ENCODE measurements at places on chromosomes 1 and 21. TPM values are rescaled to one million over a fixed set of nuclear protein-coding genes. Genes with fewer than 3 reads are reported as not detected.

DNAJC8 gene
- total RNA-seq, result 52.7 TPM

DNA sequence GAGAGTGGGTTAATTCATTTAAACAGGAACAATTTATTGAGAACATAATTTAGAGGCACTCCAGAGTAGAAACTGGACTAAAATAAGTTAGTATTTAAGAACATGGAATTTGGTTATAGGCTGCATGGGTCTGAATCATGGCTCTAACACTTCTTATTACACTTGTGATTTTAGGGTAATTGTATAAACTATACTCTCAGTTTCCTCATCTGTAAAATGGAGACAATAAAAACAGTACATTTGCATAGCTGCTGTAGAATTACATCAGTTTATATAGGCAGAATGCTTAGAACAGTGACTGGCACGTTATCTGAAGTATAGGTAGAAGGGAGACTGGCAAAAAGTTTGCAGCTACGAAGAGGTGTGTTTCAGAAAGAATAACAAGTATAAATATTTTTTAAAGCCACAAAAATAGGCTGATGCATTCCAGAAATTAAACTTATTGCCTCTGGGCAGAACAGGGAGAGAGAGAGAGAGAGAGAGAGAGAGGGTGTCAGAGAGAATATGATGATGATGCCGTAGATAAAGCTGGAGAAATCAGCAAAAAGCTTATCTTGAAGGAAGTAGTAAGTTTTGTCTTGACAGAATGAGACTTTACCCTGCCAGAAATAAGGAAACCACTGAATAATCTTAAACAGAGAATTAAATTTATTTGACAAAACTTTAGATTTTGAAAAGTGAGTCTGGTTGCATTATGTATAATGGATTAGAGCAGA lies 8.1 kb upstream of the OR6K3 start:
- no peaks in the 10 kb centered on the region for H3K36me3 ChIP-seq
- H3K4me1 ChIP-seq, result no peaks in the 10 kb centered on the region
- no peaks in the 10 kb centered on the region for H3K27me3 ChIP-seq

PTPRC gene
- total RNA-seq, result 0.86 TPM

DNA sequence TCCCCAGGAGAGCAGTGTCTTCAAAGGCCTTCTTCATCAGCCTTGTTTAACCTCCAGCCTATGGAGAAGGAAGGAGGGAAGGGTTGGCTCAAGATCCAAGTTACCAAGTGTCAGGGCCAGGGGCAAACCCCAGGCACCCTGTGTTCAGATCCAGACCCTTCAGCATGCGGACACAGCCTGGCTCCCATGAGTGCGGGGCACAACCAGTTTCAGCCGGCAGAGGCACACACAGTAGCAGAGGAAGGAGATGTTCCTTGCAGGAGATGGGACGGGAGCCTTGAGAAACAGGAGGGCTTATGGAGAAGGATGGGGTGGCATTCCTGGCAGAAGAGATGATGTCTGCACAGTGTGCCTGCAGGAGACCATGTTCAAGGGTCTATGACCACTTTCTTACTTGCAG lies 161.7 kb upstream of the EDN2 start:
- H3K4me1 ChIP-seq, result peaks cover 19% of the 10 kb centered on the region
- no peaks in the 10 kb centered on the region for H3K27me3 ChIP-seq
- no peak for DNase-seq
- H3K4me3 ChIP-seq, result no peak overlapping the region
- H3K36me3 ChIP-seq, result no peaks in the 10 kb centered on the region

LCE6A gene
- not detected for total RNA-seq

KCNH1 gene
- 1.5 TPM for total RNA-seq

DNA sequence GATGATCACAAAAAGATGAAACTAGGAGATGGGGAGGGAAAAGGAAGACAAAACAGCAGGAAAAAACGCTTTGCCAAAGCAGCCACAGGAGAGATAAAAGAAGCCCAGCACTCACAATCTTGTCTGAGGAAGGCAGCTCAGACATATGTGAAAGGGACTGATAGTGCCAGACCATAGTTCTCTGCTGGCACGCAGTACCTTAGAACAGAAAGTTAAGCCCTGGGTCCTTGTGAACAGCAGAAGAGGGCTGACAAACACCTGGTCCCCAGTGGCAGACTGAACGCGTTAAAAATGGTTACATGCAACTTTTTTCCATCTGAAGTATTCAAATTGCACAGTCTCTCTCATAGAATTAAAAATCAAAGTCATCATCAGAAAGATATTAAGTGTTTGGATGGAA lies 433.2 kb upstream of the ADAMTS5 start:
- DNase-seq, result no peak
- no peaks in the 10 kb centered on the region for H3K4me1 ChIP-seq
- no peak overlapping the region for H3K4me3 ChIP-seq
- no peaks in the 10 kb centered on the region for H3K27me3 ChIP-seq
- H3K27ac ChIP-seq, result no peak overlapping the region

SLC22A15 gene
- 14.7 TPM for total RNA-seq

DNA sequence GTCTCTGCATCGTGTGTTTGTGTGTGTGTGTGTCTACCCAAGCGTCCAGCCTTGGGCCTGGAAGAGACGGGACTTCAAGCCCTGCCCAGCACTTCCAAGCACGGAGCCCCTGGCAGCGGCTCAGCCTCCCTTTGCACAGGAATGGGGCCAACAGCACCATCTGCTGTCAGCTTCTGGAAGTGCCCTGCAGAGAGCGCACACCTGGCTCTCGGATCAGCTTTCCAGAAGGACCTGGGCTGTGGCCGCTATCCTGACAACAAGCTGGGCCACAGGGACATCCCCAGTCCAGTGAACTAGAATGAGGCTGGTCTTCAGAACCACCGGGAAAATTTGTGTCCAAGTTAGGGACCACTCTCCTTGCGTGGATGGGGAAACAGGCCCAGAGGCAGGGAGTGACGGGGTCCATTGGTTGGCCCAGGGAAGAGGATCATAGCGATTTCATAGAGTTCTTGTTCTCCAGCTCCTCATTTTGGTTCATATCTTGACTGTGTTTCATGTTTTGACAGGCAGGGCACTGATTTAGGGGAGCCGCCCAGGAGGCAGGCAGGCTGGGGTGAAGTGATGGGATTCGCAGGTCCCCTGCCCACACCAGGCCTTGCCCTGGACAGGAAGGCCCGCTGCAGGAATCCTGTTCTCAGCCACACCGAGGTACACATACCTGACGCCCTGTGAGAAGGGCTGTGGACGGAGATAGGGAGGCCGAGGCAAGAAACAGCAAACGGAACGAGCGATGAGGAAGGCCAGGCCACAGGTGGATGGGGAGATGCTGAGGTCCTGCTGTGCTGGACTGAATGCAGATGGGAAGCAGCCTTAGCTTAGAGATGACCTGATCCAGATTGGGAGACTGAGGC lies 38.4 kb downstream of the TAS1R2 start:
- H3K27me3 ChIP-seq, result peaks cover 8% of the 10 kb centered on the region
- H3K27ac ChIP-seq, result no peak overlapping the region
- no peaks in the 10 kb centered on the region for H3K36me3 ChIP-seq
- peak; percentile 80 for DNase-seq

- H3K27me3 ChIP-seq, result no peaks in the 10 kb centered on the region
- peak; percentile 43 for DNase-seq
- peak overlapping the region; percentile 89 for H3K27ac ChIP-seq
- H3K4me1 ChIP-seq, result peaks cover 35% of the 10 kb centered on the region
Observed at GRCh38 chr21:41611966-41612606, 104.1 kb upstream of the TMPRSS2 start.

- DNase-seq, result peak; percentile 43
- H3K4me3 ChIP-seq, result no peak overlapping the region
- H3K4me1 ChIP-seq, result no peaks in the 10 kb centered on the region
- no peaks in the 10 kb centered on the region for H3K27me3 ChIP-seq
- H3K36me3 ChIP-seq, result no peaks in the 10 kb centered on the region
Observed at GRCh38 chr1:176949033-176949662, 215.4 kb downstream of the ASTN1 start.

DNA sequence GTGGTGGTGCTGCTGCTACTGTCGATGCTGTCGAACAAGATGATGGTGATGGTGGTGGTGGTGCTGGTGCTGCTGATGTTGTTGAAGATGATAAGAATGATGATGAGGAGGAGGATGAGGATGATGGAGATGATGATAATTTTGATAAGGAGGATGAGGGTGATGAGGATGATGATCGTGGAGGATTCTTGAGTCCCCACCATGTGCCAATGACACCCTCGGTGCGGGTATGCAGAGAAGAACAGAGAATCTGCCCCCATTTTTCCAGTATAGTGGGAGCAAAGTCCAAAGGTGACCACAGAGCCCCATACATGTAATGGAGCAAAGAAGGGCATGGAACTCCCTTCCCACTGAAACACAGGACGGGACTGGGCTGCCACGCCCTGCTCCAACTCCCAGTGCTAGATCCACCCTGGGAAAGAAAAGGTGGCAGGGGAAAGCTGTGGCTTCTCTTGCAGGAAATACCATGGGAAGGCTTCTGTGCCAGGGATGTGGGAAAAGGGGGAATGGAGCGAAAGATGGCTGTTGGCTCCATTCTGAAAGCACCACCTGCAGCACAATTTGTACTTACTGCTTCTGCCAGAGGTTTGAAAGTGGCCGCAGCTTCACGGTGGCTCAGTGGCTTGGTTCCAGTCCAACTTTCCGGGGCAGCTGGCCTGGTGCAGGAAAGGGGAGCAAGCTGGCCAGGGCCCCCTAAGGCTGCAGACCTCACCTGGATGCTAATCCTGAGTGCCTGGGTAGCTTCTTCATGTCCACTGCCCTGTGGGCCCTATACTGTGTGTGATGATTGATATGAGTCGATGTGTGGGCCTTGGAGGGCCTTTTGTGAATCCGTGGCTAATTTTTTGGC lies 387.2 kb upstream of the VAMP3 start:
- no peak overlapping the region for H3K27ac ChIP-seq
- H3K27me3 ChIP-seq, result no peaks in the 10 kb centered on the region
- DNase-seq, result no peak
- no peaks in the 10 kb centered on the region for H3K36me3 ChIP-seq

LRRC38 gene
- total RNA-seq, result not detected

DNA sequence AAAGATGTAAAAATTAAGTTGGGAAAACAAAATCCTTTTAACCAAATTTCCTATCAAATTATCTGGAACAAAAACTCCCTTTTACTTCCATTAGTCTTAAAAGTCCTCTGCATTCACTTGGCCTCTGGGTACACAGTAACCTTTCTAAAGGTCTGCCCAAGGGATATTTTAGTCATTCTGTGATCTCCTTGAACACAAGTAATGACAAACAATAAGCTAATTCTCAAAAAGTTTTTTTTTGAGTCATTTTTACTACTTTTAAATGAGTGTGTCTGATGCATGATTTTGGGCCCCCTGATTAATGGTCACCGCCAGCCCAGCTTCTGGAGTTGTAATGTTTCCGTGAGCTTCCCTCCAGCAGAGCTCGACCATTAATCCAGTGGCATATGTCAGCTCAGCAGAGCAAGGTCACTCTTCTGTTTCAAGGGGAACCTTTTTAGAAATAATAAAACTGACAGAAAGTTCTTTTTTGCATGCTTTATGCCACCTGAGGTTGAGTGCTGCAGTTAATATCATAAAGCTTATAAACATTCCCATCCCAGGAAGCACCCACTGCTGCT lies 14.3 kb downstream of the SAMSN1 start:
- H3K4me3 ChIP-seq, result no peak overlapping the region
- DNase-seq, result no peak
- H3K36me3 ChIP-seq, result no peaks in the 10 kb centered on the region
- H3K27ac ChIP-seq, result no peak overlapping the region
- peaks cover 5% of the 10 kb centered on the region for H3K27me3 ChIP-seq

DNA sequence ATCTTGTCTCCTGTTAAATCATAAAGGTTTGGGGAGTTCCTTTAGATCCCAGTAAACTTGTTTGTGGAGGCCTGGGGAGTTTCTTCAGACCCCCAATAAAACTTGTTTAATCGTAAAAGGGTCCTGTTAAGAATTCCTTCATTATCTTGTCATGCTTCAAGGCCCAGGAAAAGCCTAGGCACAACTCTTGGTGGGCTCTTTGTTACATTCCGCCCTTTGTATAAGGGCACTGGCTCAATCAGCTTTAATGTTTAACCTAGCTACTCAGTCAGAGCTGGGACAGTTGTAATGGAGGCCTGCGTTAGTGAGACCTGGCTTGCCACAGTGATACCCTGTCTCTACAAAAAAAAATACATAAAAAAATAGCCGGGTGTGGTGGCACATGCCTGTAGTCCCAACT lies 77.2 kb downstream of the MPZL1 start:
- peaks cover 51% of the 10 kb centered on the region for H3K4me1 ChIP-seq
- no peak for DNase-seq
- H3K4me3 ChIP-seq, result no peak overlapping the region

DNA sequence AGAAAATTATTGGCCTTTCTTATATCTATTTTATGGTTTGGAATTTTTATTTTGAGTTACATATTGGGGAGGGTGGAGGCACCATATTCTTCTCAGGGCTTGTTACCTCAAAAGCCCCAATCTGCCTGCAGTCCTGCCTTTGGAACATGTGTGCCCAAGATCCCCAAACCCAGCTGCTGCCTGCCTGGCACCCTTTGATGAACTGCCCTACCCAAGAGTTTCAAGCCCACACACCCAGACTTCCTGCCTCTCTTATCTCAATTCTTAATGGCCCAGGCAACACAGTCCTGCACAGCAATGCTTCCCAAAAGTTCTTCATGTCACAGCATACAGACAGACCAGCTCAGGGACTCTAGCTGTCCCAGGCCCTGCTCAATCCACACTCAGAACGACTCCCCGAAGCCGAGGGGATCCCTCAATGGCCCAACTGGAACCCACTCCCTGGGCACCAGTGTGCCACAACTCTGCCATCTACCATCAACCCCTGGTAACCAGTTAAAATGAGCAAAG lies 19.2 kb downstream of the OLFML2B start:
- DNase-seq, result no peak
- no peaks in the 10 kb centered on the region for H3K27me3 ChIP-seq
- H3K4me1 ChIP-seq, result peaks cover 15% of the 10 kb centered on the region
- H3K27ac ChIP-seq, result peak overlapping the region; percentile 83
- H3K36me3 ChIP-seq, result no peaks in the 10 kb centered on the region
- H3K4me3 ChIP-seq, result no peak overlapping the region

DNA sequence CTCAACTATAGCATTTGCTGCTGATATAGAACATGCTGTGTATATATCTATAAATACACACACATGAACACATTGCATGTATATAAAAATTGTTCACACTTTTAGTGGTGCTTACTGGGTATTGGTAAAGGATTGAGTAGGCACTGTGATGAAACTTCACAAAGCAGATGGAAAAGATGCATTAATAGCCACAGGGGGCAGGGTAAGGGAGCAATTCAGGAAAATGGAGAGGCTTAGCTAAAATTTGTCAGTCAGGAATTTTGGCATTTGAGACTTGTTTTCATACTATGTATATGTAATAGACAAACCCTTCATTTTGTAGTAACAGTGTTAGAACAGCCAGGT lies 633 bp upstream of the PPFIA4 start:
- H3K27me3 ChIP-seq, result no peaks in the 10 kb centered on the region
- H3K36me3 ChIP-seq, result peaks cover 31% of the 10 kb centered on the region
- H3K4me1 ChIP-seq, result peaks cover 5% of the 10 kb centered on the region
- peak overlapping the region; percentile 88 for H3K4me3 ChIP-seq
- H3K27ac ChIP-seq, result peak overlapping the region; percentile 44
- DNase-seq, result peak; percentile 42

DNA sequence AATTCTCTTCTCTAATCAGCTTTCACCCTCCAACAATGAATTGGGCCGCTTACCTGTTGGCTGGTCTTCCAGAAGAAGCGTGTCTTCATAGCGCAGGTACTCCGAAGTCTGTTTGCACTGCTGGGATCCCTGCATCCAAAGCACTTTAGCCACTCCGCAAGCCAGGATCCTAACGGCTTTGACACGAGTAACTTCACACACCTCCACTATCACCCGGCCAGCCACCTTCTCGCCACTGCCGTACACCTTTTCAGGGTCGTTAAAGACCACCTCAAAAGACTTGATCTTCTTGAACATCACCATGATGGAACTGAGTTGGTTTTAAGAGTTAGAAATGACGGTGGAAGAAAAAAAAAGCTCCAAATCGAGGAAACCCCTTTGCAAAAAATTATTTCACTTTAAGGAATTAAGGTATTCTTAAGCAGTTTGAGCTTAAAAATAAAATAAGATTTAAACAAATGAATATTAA lies 381 bp downstream of the TXNIP start:
- DNase-seq, result peak; percentile 42
- no peaks in the 10 kb centered on the region for H3K27me3 ChIP-seq
- H3K36me3 ChIP-seq, result peaks cover 33% of the 10 kb centered on the region
- H3K4me3 ChIP-seq, result peak overlapping the region; percentile 91
